ENCODE measurements at places on chromosomes 2 and 18. TPM values are rescaled to one million over a fixed set of nuclear protein-coding genes. Genes with fewer than 3 reads are reported as not detected.

DNA sequence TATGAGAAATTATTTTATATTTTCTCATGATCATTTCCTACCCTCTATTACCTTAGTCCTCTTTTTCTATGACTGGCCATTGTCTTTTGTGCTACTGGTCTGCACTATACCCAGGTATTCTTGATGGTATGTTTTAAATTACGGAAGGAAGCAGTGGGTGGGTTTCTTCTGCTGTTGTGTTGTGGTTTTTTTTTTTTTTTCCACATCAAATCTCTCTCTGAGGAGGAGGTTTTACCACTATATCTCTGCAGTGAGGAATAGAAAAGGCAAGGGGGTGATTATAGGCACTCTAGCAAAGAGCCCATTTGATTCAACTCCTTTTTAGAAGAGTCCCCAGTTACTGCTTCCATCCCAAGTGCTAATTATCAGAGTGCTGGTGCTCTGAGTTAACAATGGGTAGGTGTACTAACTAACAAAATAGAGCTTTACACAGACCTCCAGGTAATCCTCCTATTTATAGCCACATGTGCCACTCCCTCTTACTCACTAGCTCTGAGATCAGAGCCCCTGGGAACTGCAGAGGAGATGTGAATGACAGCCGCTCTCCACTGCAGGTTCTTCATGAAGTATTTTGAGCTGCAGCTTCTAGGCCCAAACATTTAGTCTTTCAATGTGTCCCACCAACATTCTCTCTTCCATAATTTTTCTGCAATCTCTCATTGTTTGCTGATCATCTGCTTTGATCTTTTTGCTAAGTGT is 301.6 kb upstream of the GULP1 start:
- DNase-seq, result peak; percentile 19
- no peak overlapping the region for H3K27ac ChIP-seq
- peaks cover 7% of the 10 kb centered on the region for H3K4me1 ChIP-seq
- H3K4me3 ChIP-seq, result no peak overlapping the region
- H3K27me3 ChIP-seq, result no peaks in the 10 kb centered on the region

GRCh38 chr2:223264541-223265193 is 212.7 kb downstream of the KCNE4 start:
- H3K4me3 ChIP-seq, result no peak overlapping the region
- H3K4me1 ChIP-seq, result peaks cover 35% of the 10 kb centered on the region
- H3K36me3 ChIP-seq, result no peaks in the 10 kb centered on the region
- H3K27me3 ChIP-seq, result no peaks in the 10 kb centered on the region

DNA sequence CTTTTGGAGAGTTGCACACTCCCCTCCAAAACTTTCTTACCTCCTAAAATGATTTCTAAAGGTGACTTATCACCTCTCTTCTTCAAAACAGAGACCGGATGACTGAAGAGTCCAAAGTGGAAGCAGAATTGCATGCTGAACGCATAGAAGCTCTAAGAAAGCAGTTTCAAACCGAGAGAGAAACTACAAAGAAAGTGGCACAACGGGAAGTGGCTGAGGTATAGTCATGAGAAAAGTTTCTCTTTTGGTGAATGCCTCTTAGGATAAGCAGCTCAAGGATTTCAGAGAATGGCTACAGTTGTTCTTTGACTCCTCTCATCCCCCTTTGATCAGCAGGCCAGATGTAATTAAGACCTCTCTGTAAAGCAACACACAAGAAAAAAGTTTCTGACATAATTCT is 73.6 kb downstream of the GTF3C3 start:
- peaks cover 2% of the 10 kb centered on the region for H3K36me3 ChIP-seq
- H3K27ac ChIP-seq, result no peak overlapping the region
- no peak overlapping the region for H3K4me3 ChIP-seq
- no peaks in the 10 kb centered on the region for H3K4me1 ChIP-seq
- DNase-seq, result no peak

GRCh38 chr2:133266041-133266925 is 302.0 kb downstream of the NCKAP5 start:
- no peaks in the 10 kb centered on the region for H3K36me3 ChIP-seq
- no peak overlapping the region for H3K27ac ChIP-seq
- no peak for DNase-seq
- no peak overlapping the region for H3K4me3 ChIP-seq
- H3K27me3 ChIP-seq, result no peaks in the 10 kb centered on the region

- H3K36me3 ChIP-seq, result no peaks in the 10 kb centered on the region
- no peak for DNase-seq
- peaks cover 26% of the 10 kb centered on the region for H3K4me1 ChIP-seq
Observed at GRCh38 chr18:51196118-51196810, 1.2 kb downstream of the MEX3C start.

GRCh38 chr2:181464966-181465365 is 7.8 kb downstream of the ITGA4 start:
- no peaks in the 10 kb centered on the region for H3K4me1 ChIP-seq
- DNase-seq, result no peak
- H3K4me3 ChIP-seq, result no peak overlapping the region

GRCh38 chr2:213065583-213066442 is 85.6 kb downstream of the IKZF2 start:
- H3K27ac ChIP-seq, result no peak overlapping the region
- H3K36me3 ChIP-seq, result no peaks in the 10 kb centered on the region
- H3K4me3 ChIP-seq, result no peak overlapping the region
- DNase-seq, result no peak

GRCh38 chr2:218826791-218827190 is 4.8 kb downstream of the PRKAG3 start:
- no peak for DNase-seq
- no peaks in the 10 kb centered on the region for H3K36me3 ChIP-seq
- no peaks in the 10 kb centered on the region for H3K27me3 ChIP-seq
- H3K27ac ChIP-seq, result no peak overlapping the region

DNA sequence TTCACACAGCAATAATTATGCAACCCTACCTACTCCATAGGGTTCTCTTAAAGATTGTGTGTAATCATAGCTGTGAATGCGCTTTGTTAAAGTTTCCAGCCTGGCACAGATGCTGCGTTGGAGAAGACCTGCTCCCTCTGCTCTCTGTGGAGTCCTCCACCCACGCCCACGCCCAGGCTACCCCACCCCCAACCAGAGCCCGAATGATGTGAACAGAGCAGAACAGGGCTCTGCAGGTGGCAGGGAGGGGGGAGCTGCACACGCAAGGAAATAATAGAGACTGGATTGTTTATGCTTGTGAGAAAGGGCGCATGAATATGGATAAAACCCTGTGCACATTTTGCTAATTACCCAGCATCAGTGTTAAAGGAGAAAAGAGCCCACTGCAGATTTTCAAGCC is 447.5 kb downstream of the BCL11A start:
- H3K36me3 ChIP-seq, result no peaks in the 10 kb centered on the region
- no peaks in the 10 kb centered on the region for H3K4me1 ChIP-seq
- no peak overlapping the region for H3K27ac ChIP-seq

DNA sequence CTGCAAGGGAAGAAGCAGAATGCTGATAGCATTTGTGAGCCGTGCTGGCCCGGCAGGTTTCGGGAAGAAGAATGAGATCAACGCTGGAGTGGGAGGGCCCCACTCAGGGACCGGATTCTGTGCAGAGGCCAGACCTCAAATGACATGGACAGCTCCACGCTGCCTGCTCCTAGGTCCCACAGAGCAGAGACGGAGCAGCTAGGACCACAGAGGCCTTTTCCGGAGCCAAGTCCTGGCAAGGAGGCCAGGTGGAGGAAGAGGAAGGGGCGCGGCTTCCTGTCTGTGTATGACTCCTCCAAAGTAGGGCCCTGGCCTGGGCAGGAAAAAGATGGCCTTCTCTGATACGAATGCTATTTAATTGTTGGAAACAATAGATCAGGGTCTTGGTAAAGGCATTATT is 139.9 kb downstream of the LRRC30 start:
- no peaks in the 10 kb centered on the region for H3K4me1 ChIP-seq
- H3K27ac ChIP-seq, result no peak overlapping the region
- H3K27me3 ChIP-seq, result no peaks in the 10 kb centered on the region
- DNase-seq, result no peak

DNA sequence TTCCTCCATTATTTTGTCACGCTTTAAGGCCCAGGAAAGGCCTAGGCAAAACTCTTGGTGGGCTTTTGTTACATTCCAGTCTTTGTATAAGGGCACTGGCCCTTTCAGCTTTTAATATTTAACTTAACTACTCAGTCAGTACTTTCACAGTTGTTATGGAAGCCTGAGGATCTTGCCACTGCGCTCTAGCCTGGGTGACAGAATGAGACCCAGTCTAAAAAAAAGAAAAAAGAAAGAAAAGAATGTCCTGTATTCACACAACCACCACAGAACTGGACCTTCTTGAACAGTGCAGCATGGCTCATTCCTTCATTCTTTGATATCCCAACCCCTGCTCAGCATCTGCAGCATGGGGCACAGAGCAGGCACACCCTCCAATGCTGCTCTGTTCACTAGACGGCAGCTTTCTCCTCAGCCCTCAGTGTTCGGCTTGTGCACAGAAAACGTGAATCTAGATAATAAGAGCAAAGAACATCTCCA is 93.4 kb upstream of the MSH2 start:
- no peaks in the 10 kb centered on the region for H3K36me3 ChIP-seq
- H3K4me3 ChIP-seq, result no peak overlapping the region
- DNase-seq, result no peak
- H3K4me1 ChIP-seq, result peaks cover 20% of the 10 kb centered on the region

- H3K27me3 ChIP-seq, result no peaks in the 10 kb centered on the region
- no peak overlapping the region for H3K27ac ChIP-seq
- H3K4me3 ChIP-seq, result no peak overlapping the region
- no peaks in the 10 kb centered on the region for H3K4me1 ChIP-seq
- no peaks in the 10 kb centered on the region for H3K36me3 ChIP-seq
Observed at GRCh38 chr2:179664972-179665812, 196.2 kb downstream of the ZNF385B start.

DNA sequence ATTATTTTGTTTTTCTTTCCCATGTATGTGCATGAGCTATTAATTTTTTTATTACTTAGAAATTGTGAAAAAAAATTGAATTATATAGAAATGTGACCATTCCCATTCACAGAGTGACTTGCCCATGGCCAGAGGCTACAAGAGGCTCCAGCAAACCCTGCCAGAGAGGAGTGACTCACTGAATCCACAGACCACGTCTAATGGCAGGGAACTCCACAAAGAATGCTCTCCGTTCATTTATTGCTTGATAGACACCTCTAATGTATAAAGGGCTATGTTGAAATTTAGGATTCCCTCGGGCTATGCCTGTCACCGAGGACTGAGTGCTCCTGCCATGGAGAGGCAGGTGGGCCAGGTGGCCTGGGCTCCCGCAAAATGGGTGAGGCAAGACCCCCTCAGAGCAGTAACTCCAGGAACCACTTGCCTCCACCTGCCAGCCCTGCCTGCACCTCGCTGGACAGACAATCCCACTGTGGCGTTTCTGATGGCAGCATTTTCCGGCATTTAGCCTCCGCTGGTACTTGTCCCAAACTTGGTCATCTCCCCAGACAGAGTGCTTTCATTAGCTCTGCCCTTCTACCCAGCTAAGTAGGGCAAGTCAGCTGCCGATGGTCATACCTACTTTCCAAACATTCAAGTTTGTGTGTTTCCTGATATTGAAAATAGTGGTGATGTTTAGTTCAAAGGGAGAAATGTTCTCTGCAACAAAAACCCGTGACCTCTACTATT is 200.3 kb downstream of the PRKCE start:
- no peak overlapping the region for H3K4me3 ChIP-seq
- H3K27me3 ChIP-seq, result no peaks in the 10 kb centered on the region
- H3K4me1 ChIP-seq, result peaks cover 4% of the 10 kb centered on the region

DNA sequence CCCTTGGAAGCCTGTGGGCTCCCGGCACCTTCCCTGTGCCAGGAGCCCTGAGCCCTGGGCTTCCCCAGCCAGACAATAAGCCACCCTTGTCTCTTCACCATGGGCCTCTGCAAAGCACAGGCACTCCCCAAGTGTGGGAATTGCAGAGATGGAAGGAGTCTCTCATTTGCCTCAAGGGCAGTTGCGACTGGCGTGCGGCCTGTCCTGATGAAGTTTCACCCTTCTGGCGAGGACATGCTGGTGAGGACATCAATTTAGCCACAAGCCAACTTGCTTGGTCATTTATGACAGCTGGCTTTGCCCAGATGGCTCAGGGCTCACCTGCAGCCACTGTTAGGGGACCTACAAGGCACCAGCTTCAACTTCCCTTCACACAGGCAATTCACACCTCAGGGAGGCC is 180.2 kb downstream of the ANAPC1 start:
- no peak overlapping the region for H3K4me3 ChIP-seq
- peaks cover 75% of the 10 kb centered on the region for H3K4me1 ChIP-seq
- DNase-seq, result no peak
- H3K27me3 ChIP-seq, result peaks cover 28% of the 10 kb centered on the region
- H3K27ac ChIP-seq, result no peak overlapping the region

GRCh38 chr2:111957872-111958354 is 59.5 kb downstream of the MERTK start:
- DNase-seq, result no peak
- no peaks in the 10 kb centered on the region for H3K4me1 ChIP-seq
- no peak overlapping the region for H3K4me3 ChIP-seq
- no peaks in the 10 kb centered on the region for H3K27me3 ChIP-seq

DNA sequence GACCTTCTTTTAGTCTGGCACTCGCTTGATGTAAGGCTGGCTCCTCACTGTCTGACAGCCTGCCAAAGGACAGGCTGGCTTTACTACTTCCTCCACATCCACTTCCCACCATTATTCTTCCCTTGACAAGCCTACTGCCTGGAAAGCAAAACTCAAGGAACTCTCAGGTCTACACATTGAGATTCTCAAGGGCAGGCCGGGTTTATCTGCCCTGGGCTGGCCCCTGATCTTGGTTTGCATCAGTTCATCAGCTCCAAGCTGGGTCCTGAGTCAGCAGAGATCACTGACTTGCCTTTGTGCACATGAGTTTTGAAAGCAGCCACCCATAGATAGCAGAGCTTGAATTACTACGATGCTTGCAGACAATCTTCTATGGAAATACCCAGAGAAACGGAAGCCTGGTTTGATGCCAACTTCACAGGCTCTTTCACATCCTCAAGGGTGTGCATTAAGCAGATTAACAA is 53.9 kb downstream of the KCTD18 start:
- H3K4me1 ChIP-seq, result peaks cover 10% of the 10 kb centered on the region
- H3K27ac ChIP-seq, result no peak overlapping the region
- no peak overlapping the region for H3K4me3 ChIP-seq

GRCh38 chr2:207939342-207940108 is 85.8 kb downstream of the PLEKHM3 start:
- no peak overlapping the region for H3K4me3 ChIP-seq
- H3K36me3 ChIP-seq, result no peaks in the 10 kb centered on the region
- DNase-seq, result no peak
- no peak overlapping the region for H3K27ac ChIP-seq
- H3K27me3 ChIP-seq, result no peaks in the 10 kb centered on the region

- H3K27ac ChIP-seq, result no peak overlapping the region
- no peaks in the 10 kb centered on the region for H3K27me3 ChIP-seq
- H3K4me1 ChIP-seq, result 0 out of 2 replicates have a peak, but pooled peaks cover 3% of the 10 kb centered on the region
- no peak overlapping the region for H3K4me3 ChIP-seq
- H3K36me3 ChIP-seq, result no peaks in the 10 kb centered on the region
Observed at GRCh38 chr18:58768293-58768974, 96.2 kb upstream of the ZNF532 start.

Gene RESP18
- not detected for total RNA-seq

Gene SLC9A4
- 0.07 TPM for total RNA-seq

Gene TUBA3E
- total RNA-seq, result not detected

Gene IMPACT
- total RNA-seq, result 46.4 TPM

Gene PROC
- total RNA-seq, result not detected

Gene SIGLEC15
- total RNA-seq, result not detected

Gene ABHD1
- total RNA-seq, result not detected

Data from HCT116 (cell line).